Left lung (tissue), 14 donors: ENCODE measurements at places on chromosomes 1 and 21. TPM values are rescaled to one million over a fixed set of nuclear protein-coding genes. Genes with fewer than 3 reads are reported as not detected.

ERICH3 gene
- 0.06 TPM for total RNA-seq

GRCh38 chr21:44751799-44752636, 40.6 kb upstream of the TSPEAR start:
- H3K4me1 ChIP-seq, result no peaks in the 10 kb centered on the region
- no peak overlapping the region for H3K27ac ChIP-seq
- no peaks in the 10 kb centered on the region for H3K36me3 ChIP-seq

DNA sequence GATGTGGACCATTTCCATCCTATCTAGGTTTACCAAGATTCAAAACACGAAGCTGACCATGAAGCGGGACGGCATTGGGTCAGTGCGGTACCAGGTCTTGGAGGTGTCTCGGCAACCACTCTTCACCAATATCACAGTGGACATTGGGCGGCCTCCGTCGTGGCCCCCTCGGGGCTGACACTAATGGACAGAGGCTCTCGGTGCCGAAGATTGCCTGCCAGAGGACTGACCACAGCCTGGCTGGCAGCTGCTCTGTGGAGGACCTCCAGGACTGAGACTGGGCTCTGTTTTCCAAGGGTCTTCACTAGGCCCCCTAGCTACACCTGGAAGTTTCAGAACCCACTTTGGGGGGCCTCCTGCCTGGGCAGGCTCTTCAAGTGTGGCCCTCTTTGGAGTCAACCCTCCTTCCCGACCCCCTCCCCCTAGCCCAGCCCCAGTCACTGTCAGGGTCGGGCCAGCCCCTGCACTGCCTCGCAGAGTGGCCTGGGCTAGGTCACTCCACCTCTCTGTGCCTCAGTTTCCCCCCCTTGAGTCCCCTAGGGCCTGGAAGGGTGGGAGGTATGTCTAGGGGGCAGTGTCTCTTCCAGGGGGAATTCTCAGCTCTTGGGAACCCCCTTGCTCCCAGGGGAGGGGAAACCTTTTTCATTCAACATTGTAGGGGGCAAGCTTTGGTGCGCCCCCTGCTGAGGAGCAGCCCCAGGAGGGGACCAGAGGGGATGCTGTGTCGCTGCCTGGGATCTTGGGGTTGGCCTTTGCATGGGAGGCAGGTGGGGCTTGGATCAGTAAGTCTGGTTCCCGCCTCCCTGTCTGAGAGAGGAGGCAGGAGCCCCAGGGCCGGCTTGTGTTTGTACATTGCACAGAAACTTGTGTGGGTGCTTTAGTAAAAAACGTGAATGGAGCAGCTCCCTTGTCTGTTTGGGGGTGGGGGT, 864 bp upstream of the CCDC24 start:
- peaks cover 22% of the 10 kb centered on the region for H3K4me1 ChIP-seq
- peak overlapping the region; percentile 86 for H3K27ac ChIP-seq

HRNR gene
- total RNA-seq, result not detected

- peaks cover 20% of the 10 kb centered on the region for H3K4me1 ChIP-seq
- H3K4me3 ChIP-seq, result no peak overlapping the region
- peak; percentile 5 for DNase-seq
- peak overlapping the region; percentile 90 for H3K27ac ChIP-seq
- no peaks in the 10 kb centered on the region for H3K27me3 ChIP-seq
Measured at GRCh38 chr1:185376840-185377635, 60.0 kb upstream of the IVNS1ABP start.

DNA sequence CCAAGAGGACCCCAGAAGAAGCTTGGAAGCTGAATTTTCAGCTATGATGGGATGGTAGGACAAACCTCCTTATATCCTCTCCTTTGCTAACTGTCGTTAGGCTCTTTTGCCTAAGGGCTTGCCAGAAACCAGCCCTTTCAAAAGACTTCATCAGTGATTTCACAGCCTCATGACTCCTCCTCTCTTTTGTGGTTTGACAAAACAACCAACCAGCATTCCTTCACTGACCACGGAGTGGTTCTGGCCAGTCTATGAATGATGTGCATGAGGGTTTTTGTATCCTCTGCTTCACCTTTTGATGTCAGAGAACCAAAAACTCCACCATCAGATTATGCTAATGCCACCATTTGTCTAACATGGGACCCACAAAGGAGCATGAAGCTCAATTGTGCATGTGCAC, 116.9 kb upstream of the COA6 start:
- H3K4me1 ChIP-seq, result no peaks in the 10 kb centered on the region
- H3K36me3 ChIP-seq, result no peaks in the 10 kb centered on the region
- no peaks in the 10 kb centered on the region for H3K27me3 ChIP-seq
- no peak for DNase-seq
- H3K4me3 ChIP-seq, result no peak overlapping the region
- no peak overlapping the region for H3K27ac ChIP-seq

- no peaks in the 10 kb centered on the region for H3K36me3 ChIP-seq
- H3K4me3 ChIP-seq, result no peak overlapping the region
- H3K27ac ChIP-seq, result no peak overlapping the region
- no peaks in the 10 kb centered on the region for H3K4me1 ChIP-seq
Measured at GRCh38 chr1:12739613-12740012, 6.4 kb upstream of the CFAP107 start.

DNA sequence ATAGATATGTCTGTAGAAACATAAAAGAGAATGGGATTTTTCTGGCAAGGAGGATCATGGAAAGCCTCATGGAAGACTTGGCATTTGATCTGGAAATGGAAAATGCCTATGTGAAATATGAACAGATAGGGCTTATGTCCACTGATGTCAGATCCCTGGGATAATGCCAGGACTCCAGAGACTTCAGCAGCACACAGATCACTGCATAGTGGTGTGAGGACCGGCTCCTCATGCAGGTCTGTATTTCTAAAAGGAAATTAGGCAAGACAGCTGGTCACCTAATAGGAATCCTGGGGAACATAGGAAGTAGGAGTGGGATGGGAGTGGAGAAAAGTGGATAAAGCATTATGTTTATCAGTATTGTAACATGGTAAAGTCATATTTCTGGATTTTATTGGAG, 56.8 kb upstream of the IPO9 start:
- H3K27ac ChIP-seq, result no peak overlapping the region
- no peaks in the 10 kb centered on the region for H3K4me1 ChIP-seq
- H3K27me3 ChIP-seq, result no peaks in the 10 kb centered on the region

- DNase-seq, result no peak
- peaks cover 5% of the 10 kb centered on the region for H3K4me1 ChIP-seq
- H3K4me3 ChIP-seq, result no peak overlapping the region
Measured at GRCh38 chr1:33272930-33273329, 16.6 kb downstream of the ZNF362 start.

ATP6V0B gene
- 176 TPM for total RNA-seq

DNA sequence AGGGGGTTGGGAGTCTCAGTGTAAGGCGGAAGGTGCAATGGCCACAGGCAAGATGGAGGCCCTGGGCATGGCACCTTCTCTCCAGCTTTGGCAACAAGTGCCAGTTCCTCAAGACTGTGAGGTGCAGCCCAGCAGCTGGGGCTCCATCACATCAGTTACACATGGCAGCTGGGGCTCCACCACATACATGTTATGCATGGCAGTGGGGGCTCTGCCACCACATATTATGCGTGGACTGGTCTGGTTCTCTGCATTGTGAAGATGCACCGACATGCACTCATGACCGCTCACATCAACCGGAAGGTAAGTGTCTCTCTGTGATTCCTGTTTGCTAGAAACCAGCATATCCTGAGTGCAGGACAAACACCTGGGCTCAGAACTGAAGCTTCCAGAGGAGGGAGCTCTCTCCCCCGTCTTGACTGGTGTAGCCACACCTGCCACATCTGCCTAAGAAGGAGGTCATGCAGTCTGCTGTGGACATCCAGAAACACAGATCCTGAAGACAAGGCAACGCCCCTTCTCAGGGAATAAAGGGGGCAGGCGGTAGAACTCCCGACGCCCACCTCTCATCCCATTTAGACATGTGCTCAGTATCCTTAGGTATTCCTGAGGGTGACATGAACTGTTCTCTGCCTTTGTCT, 104.1 kb upstream of the TMPRSS2 start:
- H3K27me3 ChIP-seq, result peaks cover 37% of the 10 kb centered on the region
- no peak for DNase-seq
- peak overlapping the region; percentile 23 for H3K27ac ChIP-seq
- no peak overlapping the region for H3K4me3 ChIP-seq
